Dorsolateral prefrontal cortex (tissue), 122 donors: ENCODE measurements at places on chromosomes 7 and 10. TPM values are rescaled to one million over a fixed set of nuclear protein-coding genes. Genes with fewer than 3 reads are reported as not detected.

ACBD7 gene
- 43.2 TPM for total RNA-seq

GIGYF1 gene
- 57.2 TPM for total RNA-seq

PAOX gene
- total RNA-seq: 11.2 TPM

GPR26 gene
- 7.8 TPM for total RNA-seq

GIMAP8 gene
- total RNA-seq: 3.0 TPM

DNA sequence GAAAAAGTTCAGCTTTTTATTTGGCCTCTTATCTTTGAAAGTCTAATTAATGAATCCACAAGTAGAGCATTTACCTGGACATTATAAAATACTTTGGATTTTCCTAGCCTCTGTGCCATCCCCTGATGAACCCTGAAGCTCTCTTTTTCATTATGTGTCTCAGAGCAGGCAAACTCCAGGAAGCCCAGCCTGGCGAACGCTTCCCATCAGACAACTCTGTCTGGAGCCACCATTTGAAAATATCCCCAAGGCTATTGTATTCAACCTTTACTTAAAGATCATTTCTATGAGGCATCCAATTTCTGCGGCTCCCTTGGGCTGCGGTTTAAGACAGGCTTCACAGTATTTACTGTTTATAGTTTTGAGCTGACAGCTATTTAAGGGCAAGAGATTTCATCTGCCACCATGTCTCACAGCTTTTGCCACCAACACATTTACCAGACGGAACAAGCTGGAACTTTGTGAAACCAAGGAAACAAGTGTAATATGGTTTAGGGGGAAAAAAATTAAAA is 257.2 kb upstream of the GLI3 start:
- no peak for DNase-seq

GRCh38 chr10:132841615-132841975 is 55.6 kb upstream of the NKX6-2 start:
- no peak for DNase-seq

GRCh38 chr7:87858417-87859100 is 17.6 kb downstream of the SLC25A40 start:
- DNase-seq: no peak

DNA sequence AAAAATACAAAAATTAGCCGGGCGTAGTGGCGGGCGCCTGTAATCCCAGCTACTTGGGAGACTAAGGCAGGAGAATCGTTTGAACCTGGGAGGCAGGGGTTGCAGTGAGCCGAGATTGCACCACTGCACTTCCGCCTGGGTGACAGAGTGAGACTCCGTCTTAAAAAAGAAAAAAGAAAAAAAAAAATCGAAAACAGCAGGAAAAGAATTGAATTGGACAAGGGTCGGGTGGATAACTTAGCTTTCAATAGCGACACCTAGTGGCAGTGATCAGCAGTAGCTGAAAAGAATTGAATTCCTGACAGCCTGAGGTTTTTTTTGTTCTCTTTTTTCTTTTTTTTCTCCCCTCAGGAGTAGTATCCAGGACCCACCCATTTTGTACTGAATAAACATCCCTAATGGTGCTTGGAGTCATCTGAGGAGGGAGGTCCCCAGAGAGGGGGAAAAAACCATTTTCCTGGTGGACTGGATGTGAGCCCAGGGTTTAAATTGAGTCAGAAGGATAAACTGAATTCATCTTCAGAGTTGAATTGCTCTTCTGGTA is 55.1 kb downstream of the CYCS start:
- DNase-seq: no peak

GRCh38 chr7:13197501-13197900 is 510.1 kb downstream of the ARL4A start:
- DNase-seq: no peak
